CD4-positive, alpha-beta T cell treated with Interleukin-15 for 4 hours (primary cell): ENCODE measurements at places on chromosomes 4 and X.

- no peak for DNase-seq
These were observed 21.9 kb downstream of the RASL11B start for GRCh38 chr4:52883707-52884669.

- DNase-seq: no peak
These were observed 558.8 kb downstream of the MID1IP1 start for GRCh38 chrX:39360101-39360500.

- DNase-seq: no peak
These were observed 94.4 kb upstream of the TTC29 start for GRCh38 chr4:147039976-147040575.

- no peak for DNase-seq
These were observed 8.3 kb downstream of the NSD2 start for GRCh38 chr4:1879485-1879884.

- DNase-seq: no peak
These were observed 82.3 kb downstream of the SPRY1 start for GRCh38 chr4:123478859-123479345.
